Activated gamma-delta T cell treated with Interleukin-2 at 50 U/mL for 16 hours (primary cell): ENCODE measurements at places on chromosomes 1 and 21.

GRCh38 chr21:44836666-44837471 lies 19.0 kb upstream of the SUMO3 start:
- no peak for DNase-seq

- no peak for DNase-seq
Measured at GRCh38 chr1:63322114-63322943, at the start of gene FOXD3. Gene FOXD3, plus strand, starts transcription at chr1:63322567. Its CDS starts 492 bp downstream, at chr1:63323059.

DNA sequence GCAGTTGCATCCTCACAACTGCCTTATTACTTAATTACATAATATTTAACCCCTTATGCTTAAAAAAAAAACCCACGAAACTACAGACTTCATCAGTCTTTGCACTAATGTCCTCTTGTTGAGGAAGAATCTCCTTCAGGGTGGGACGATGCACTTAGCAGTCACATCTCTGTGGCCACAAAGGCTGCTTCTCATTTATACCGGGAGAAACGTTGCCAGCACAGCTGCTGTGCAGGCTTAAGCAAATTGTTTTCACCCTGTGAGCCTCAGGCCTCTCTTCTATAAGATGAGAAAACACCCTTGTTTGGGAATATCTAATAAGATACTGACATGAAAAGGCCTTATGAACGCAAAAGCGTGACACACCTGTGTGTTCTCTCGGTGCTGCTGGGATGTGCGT lies 2.9 kb upstream of the OBSCN start:
- DNase-seq, result no peak

DNA sequence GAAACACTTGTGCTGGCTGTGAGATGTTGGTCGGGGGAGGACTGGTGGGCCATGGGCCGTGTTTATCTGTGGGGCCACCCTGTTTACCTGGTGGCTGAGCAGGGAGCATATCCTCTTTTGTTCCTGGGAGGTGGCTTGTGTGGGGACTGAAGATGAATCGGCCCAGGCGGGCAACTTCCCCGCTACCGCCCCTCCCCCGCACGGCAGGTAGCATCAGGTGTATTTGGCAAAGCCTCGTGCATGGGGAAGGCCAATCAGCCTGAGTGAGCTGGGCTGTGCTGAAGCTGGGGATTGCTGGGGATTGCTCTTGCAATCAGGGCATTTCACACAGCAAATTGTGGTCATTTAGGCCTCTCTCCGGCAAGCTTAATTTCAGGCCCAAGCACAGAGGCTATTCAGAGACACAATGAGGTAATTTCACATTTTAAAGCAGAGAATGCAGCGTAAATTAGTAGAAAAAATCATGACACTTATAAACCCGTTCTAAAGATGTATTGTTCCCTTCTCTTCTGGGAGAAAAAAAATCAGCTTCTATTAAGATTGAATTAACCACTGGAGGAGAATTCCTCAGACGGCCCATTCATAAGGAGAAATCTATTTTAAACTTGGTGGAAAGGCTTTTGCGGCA lies 197.7 kb upstream of the POU3F1 start:
- DNase-seq, result no peak

DNA sequence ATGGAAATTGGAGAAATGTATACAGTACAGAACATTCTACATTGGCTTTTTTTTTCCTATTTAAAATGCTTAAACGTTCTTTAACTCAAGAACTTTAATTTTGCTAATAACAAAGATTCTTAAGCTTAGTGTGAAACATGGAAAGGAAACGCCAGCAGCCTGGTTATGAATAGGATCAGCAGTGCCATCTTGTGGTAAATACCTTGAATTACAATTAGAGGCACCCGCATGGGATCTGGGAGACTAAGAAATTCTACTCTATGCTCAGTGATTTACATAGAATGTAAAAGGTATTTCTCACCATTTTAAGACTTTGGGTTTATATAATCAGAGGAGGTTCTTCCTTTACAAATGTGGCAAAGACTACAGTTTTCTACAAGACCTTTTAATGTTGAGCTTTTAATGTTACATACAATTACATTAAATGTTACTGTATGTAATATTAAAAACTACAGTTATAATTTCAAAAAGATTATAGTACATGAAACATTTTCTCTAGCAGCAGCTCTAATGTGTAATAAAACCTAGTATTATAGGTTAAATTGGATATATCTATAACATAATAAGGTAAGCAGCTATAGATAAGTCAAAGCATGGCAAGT lies 32.1 kb upstream of the APOBEC4 start:
- DNase-seq, result peak; percentile 8

DNA sequence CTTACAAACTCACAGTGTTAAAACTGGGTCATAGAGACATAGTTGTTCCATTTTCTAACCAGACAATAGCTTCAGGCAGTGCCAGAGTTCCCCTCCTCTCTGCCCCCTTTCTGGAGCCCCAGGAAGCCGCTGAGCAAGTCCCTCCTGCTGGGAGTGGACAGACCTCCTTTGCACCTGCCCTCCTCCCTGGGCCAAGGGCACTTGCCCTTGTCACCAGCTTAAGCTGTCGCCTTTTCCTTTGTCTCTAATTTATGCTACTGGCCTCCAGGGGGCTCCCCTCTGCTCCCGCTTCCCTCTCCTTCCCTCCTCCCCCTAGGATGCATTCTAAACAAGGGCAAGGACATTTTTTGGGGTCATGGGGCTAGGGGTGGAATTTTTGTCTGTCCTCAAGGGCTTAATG lies 182.4 kb downstream of the MIS18A start:
- no peak for DNase-seq

GRCh38 chr1:51853360-51853759 lies 25.2 kb downstream of the NRDC start:
- DNase-seq, result no peak

DNA sequence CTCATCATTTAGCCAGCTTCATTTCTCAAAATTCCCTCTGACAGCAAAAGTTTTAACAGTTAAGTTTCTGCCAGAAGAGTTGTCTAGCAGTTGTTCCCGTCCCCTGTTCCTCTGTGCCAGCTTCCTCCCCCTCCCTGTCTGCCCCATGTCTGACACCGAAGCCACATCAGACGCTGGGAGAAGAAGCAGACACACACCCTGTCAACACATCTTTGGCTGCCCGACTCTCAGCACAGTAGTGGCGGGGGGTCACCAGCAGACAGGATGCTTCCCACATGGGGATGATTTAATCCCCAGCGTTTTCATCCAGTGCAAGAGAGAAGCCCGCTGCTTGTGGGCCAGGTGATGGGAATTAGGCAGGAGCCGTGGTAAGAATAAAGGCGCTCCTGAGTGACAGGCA lies 379.4 kb upstream of the RUNX1 start:
- DNase-seq, result peak; percentile 28

DNA sequence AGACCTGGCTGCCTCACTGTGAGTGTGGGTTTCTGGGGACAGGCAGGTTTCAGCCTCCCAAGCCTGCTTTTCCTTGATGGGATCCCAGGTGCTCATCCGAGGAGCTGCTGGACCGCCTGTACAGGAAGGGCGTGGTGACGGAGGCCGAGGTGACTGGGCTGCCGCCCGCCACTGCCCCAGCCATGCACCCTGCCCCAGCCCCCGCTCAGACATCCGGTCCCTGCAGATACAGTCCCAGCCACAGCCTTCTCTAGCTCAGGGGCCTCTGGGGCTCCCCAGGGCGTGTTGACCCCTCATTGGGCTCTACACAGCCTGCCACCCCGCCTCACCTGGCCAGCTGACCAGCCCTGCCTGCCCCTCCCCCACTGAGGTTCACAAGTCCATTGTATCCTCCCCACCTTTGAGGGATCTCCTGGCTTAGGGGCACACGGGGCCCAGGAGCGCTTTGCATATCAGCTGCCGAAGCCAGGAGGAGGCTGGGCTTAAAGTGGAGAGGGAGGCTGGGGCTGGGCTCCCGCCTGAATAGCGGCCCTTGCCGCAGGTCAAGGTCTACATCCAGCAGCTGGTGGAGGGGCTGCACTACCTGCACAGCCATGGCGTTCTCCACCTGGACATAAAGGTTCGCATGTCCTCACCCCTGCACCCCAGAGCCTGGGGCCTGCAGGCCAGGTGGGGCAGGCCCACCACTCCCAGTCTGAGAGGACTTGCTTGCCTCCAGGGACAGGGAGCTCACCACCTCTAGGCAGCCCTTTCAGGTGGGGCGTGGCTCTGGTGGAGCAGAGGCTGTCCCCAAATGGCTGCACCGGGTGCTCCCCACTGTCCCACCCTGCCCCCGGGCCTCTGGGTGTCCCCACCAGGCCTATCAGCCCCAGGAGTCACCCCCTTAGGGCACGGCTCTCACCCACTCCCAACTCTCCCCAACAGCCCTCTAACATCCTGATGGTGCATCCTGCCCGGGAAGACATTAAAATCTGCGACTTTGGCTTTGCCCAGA lies 38.5 kb downstream of the TRIM11 start:
- no peak for DNase-seq

GRCh38 chr1:168608796-168609715 lies 32.7 kb downstream of the XCL1 start:
- DNase-seq, result no peak

DNA sequence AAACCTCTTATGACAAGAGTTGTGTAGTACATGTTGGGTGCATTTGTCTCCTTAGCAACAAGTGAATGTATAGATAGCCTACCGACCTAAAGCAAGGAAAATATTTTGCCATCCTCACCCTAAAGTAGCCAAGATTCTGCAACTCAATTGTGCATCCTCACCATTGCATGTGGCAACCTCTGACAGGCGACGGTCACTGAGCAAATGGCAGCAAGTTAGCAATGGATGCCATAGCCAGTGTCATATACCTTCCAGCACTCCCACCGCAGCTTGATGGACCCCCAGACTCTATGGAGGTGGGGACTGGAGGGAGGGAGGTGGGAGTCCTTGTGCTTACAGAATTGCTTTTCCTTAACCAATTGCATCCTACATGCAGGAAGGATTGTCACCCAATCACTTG lies 17.0 kb downstream of the PROX1 start:
- DNase-seq, result no peak

- no peak for DNase-seq
Measured at GRCh38 chr1:8698012-8698630, 119.3 kb downstream of the RERE start.

- no peak for DNase-seq
Measured at GRCh38 chr1:208748387-208749165, 504.4 kb upstream of the PLXNA2 start.

- DNase-seq, result no peak
Measured at GRCh38 chr1:178724376-178724727, 692 bp upstream of the RALGPS2 start.

DNA sequence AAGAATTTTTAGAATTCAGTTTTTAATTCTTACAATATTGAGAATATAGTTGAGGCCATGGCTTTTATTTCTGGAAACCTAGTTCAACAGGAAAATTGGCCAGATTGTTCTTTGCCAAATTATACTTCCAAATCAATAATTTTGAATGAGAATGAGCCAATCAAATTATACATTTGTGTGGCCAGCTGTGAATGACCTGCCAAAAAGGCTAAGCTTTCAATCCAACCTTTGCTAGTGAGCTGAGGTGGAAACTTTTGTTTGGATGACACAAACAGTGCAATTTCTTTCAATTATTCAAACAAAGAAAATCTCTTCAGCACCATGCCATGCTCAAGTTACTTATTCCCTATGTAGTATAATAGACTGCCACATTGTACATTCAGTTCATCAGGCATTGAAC lies 167.8 kb downstream of the PATJ start:
- DNase-seq, result no peak

DNA sequence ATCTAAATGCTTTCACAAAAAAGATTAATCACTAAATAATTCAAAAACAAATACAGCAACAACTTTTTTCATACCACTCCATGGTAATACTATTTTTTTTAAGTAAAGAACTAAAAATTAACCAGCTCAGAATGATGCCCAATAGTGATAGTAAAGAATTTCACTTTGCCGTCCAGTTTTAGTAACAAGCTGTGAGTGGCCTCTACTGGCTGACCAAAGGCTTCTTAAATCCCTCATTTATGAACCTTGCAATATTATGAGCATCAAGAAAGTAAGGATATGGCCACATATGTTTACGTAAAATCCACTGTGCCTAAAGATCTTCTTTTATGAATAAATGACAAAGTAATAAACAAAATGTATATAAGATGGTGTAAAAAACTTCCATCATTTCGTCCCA lies 108.6 kb downstream of the GPATCH2 start:
- DNase-seq, result no peak

GRCh38 chr1:82032068-82032467 lies 231.3 kb downstream of the ADGRL2 start:
- DNase-seq, result no peak

GRCh38 chr1:173269490-173270230 lies 62.5 kb upstream of the TNFSF4 start:
- DNase-seq, result no peak

GRCh38 chr1:109634771-109635750 lies 15.4 kb downstream of the AMPD2 start:
- DNase-seq, result no peak

DNA sequence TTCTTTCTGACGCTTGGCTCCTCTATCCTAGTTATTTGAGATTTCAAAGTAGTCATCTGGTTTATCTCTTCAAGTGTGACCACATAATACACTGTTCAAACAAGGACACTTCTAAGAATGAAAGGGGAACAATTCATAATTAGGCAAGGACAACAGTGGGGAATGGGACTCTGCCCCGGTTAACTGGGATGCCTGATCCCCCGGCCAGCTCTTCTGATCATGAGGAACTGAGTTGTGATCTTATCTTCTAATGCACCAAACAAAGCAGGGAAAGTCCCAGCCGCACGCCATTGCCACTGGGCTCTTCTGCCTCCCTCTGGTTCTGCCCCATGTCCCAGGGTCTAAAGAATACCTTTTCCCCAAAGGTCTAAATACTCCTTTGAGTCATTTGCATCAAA lies 158.2 kb upstream of the IRF2BP2 start:
- DNase-seq, result no peak

DNA sequence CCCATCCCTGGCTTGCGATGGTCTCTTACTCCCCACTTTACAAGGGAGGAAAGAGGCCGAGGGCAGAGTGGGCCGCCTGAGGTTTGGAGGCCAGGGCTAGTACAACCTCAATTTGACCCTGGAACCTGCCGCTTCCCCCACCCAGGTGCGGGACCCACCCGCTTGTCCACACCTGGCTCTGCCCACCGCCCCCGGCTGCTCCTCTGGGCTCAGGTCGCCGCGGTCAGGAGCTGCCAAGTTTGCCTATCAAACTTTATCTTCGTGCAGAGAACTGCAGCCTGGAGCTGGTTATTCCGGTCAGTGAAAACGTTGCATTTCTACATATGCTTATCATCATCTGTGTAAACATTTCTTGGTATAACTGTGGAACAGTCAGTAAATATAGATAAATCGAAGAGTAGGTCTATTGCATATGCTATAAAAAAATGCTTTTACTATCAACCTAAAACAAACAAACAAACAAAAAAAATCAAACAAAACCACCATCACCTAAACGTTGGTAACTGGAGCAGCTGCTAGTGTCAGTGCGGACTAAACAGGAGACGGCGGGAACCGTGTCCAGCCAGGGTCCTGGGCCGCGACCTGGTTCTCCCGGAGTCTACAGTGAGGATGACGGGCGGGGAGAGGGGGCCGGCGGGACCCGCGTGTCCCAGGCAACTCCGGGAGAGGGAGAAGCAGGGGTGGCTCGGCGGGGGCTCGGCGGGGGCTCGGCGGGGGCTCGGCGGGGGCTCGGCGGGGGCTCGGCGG lies 906 bp upstream of the ADARB1 start:
- DNase-seq, result no peak
